ENCODE measurements at places on chromosomes 4 and X. TPM values are rescaled to one million over a fixed set of nuclear protein-coding genes. Genes with fewer than 3 reads are reported as not detected.

Gene SYN1
- not detected for total RNA-seq

Gene GPM6B
- 0.04 TPM for total RNA-seq

DNA sequence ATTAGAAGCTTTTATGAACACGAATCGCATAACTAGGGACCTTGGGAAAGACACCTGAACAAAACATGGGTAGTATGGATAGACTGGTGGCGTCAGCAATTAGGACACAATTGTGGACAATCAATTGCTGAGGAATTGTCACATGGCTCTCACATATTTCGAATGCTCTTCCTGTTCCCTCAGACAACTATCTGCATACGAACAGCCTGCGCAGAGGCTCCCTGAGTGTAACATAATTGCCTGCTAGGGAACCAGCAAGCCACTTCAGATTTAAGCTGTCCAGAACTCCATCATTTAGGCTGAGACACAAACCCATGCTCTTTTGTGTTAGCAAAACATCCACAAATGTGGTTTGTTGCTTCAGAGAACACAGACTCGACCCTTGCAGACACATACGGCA is 160.8 kb downstream of the MGST2 start:
- DNase-seq: no peak

Gene GRXCR1
- total RNA-seq: not detected

All from H4 (cell line).